Stimulated activated CD4-positive, alpha-beta T cell treated with anti-CD3 and anti-CD28 coated beads, Interleukin-1b, Interleukin-23, amount 100 ng/mL, for 4 hours (primary cell): ENCODE measurements at places on chromosomes 4 and X.

- DNase-seq: no peak
Observed at GRCh38 chr4:140858897-140859296, 102.7 kb upstream of the TBC1D9 start.

DNA sequence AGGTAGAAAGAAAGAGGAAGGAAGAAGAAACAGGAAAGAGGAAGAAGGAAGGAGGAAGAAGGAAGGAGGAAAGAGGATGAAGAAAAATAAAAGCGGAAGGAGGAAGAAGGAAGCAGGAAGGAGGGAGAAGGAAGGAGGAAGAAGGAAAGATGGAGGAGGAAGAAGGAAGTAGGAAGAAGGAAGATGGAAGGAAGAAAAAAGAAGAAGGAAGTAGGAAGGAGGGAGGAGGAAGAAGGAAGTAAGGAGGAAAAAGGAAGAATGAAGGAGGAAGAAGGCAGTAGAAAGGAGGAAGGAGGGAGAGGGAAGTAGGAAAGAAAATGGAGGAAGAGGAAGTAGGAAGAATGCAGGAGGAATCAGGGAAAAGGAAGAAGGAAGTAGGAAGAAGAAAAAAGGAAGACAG lies 191.1 kb upstream of the TBL1X start:
- no peak for DNase-seq

DNA sequence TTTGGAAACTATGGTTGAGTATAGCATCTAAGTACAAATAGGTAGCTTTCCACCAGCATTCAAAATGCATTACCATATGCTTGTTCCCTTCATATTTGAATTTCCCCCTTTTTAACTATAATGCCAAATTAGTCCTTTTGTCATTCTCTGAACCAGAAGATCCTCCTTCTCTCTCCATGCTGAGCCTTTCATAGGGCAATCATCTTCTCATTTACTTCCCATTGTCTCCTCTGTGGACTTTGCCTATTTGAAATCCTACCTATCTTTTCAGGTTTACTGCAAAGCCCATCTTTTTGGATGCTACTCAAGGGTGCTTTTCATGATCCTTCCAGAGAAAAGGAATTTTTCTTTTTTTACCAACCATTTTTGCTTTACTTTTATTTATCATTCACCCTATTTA lies 54.7 kb downstream of the DKK2 start:
- no peak for DNase-seq

DNA sequence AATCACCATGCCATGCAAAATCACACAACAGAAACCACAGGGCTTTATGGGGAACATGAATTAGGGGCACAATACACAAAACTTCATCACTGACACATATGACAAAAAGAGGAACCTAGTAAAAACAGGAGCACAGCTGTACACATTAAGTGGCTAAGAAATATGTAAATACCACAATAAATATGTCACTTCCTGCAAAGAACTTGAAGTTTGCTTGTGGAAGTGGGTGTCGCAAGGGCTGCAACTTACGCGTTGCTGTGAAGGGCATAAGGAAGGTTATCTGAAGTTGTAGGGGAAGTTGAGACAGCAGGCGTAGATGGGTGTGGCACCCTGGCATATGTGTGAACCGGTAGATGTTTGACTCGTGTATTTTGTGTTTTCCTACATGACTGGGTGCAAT lies 42.4 kb downstream of the CLCN4 start:
- no peak for DNase-seq

GRCh38 chr4:57102050-57102624 lies 8.0 kb downstream of the IGFBP7 start:
- no peak for DNase-seq

GRCh38 chrX:68355629-68355920 lies 77.7 kb downstream of the OPHN1 start:
- DNase-seq: no peak

DNA sequence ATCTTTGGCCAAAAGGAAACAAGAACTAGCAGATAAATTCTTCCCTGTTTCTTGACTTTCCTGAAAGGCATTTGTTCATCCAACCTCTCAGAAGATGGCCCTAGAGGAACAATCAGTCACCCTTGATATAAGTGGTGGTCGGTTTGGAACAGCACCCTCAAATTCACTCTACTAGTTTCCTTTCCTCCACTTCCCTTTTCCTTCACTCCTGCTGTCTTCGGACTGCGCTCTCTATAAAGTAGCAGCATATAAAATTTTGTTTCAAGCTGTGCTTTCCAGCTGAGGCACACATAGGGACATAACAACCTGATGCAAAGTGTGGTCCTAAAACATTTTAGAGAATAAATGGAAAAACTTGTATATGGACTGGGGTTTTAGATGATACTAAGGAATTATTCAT lies 29.0 kb upstream of the MOB1B start:
- DNase-seq: no peak

DNA sequence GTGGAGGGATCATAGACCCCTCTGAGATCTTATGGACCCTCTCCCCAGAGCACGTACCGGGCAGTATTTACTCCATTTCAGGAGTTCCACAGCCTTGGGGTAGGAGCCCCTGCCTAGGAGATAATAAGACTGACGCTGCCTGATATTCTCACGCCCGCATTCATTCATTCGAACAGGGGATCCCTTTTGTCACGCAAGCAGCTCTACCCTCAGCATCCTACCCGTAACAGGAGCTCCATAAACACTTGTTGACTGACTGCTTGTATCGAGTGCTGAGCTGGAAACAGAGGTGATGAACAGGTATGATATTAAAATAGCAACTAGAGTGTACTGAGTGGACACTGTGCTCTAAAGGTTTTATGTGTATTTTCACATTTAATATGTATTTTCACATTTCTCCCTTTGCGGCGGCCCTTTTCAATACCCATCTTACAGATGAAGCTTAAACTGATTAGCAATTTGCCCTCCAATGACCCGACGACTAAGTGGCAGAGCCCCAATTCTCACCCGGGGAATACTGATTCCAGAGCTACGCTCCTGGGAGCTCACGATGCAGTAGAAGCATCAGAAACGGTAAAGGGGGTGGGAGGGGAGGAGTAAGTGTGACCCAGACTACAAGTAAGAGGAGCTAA lies 888 bp downstream of the RAB28 start:
- no peak for DNase-seq

GRCh38 chr4:40750461-40751258 lies 905 bp downstream of the NSUN7 start:
- no peak for DNase-seq

GRCh38 chr4:102641793-102642192 lies 119.0 kb downstream of the MANBA start:
- DNase-seq: no peak

DNA sequence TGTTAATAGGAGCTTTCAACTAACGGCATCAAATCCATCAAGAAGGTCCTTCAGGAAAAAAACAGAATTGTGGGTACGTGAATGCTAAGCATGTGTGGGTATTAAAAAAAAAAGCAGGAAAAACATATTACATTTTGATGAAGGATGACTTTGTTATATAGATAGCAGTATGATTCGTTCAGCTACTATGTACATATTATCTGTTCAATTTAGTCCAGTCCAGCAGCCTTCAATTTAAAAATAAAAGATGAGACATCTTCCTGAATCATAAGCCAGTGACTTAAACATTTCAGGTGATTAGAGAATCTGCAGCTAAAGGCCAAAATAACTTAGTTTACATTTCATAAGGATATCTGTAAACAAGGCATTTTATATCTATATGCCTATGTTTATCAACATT lies 63.4 kb downstream of the LCORL start:
- no peak for DNase-seq

DNA sequence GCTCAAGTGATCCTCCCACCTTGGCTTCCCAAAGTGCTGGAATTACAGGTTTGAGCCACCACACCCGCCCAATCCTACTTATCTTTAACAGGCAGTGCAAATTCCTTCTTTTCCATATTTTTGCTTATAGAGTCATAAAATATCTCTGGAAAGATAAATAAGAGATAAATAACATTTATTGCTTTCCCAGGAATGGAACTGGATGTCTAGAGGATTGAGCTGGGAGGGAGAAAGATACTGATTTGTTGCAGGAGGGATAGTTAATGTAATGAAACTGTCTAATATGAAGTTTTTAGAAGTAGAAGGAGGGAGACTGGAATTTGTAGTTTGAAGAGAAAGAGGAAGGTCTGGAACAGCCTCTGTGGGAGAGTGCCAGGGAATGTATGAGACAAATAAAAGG lies 20.2 kb downstream of the ITGB1BP2 start:
- DNase-seq: no peak
